Activated naive CD8-positive, alpha-beta T cell treated with anti-CD3 and anti-CD28 coated beads, Interleukin-2, amount 10 ng/mL, durations not matched to agents 7 days and 5 days (primary cell): ENCODE measurements at places on chromosomes 4 and X. TPM values are rescaled to one million over a fixed set of nuclear protein-coding genes. Genes with fewer than 3 reads are reported as not detected.

- DNase-seq, result no peak
These were observed 179.7 kb upstream of the NDST4 start for GRCh38 chr4:115293093-115293462.

- no peak for DNase-seq
These were observed 54.7 kb upstream of the RBM47 start for GRCh38 chr4:40684404-40684803.

DNA sequence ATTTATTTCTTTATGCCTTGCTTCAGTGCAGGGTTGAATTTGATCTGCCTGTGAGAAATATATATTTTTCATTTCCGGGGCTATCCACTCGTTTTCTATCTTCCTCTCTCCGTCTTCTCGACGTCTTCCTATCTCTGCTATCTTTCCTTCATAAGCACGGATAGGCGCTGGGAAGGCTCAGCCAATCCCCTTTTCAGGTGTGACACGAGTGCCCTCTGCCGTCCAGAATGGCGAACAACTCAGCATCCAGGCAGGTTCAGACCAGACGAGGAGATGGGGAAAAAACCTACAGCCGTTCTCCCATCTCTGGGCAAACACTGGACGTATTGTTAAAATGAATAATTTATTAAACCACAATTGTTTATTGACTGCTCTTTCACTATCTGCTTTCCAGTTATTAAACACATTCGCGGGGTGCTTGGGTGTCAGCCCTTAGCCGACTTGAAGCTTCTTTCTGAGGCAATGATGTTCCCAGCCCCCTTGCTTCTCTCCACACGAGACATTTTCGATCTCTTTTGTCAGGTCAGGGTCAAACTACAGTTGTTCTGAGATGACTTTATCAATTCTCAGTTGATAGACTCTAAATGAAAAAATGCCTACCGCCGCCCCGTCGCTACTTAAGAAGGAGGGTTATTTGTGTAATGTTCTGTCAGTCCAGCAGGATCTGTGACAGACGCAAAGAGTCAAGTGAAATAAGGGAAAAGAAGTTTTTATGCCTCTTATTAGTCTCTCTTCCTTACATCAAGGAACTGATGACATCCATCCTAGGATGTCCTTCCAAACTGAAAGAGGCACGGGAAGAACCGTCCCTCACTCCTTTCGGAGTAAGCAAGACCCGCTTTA is 96.3 kb upstream of the NOCT start:
- peak; percentile 47 for DNase-seq

- no peak for DNase-seq
These were observed 212.5 kb upstream of the DKK2 start for GRCh38 chr4:107248571-107248970.

- DNase-seq, result no peak
These were observed 28.0 kb upstream of the GLRA2 start for GRCh38 chrX:14501327-14501726.

DNA sequence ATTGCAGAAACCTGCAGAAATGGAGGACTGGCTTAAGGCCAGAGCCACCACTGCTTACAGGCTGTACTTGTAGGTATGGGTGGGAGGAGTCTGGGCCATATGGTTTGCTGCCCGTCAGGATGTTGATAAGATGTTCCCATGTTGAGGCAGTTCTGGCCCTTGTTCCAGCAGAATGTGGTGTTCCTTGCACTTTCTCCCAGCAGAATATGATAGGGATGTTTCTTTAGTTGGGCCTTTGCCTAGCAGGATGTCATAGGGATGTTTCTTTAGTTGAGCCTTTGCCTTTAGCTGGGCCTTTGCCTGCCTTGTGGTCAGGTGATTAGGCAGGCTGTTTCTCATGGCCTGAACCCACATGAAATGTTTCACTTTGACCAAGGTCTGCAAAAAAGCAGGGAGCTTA is 139.1 kb upstream of the PAQR3 start:
- DNase-seq, result no peak

- no peak for DNase-seq
These were observed 605.0 kb upstream of the GRIA3 start for GRCh38 chrX:122579036-122579435.

GRCh38 chrX:19874391-19875049 is 12.9 kb downstream of the SH3KBP1 start:
- no peak for DNase-seq

GRCh38 chr4:104128850-104129213 is 365.9 kb downstream of the CXXC4 start:
- DNase-seq, result no peak

- DNase-seq, result peak; percentile 82
These were observed 616 bp downstream of the WDR1 start for GRCh38 chr4:10115797-10116568.

- no peak for DNase-seq
These were observed 48.0 kb upstream of the TMEM164 start for GRCh38 chrX:109954955-109955354.

GRCh38 chrX:17549107-17549651 is 174.2 kb downstream of the NHS start:
- DNase-seq, result no peak

GRCh38 chr4:168877511-168878491 is 132.3 kb downstream of the CBR4 start:
- peak; percentile 55 for DNase-seq

GRCh38 chr4:182893047-182893446 is 24.1 kb downstream of the DCTD start:
- DNase-seq, result no peak

Gene RPS6KA6
- 0.51 TPM for total RNA-seq

Gene CORIN
- 0.37 TPM for total RNA-seq

Gene LIMCH1
- not detected for total RNA-seq

Gene SLC4A4
- total RNA-seq, result 3.1 TPM

Gene HSFX1
- 1.4 TPM for total RNA-seq

Gene DUSP21
- total RNA-seq, result not detected
